ENCODE measurements at places on chromosomes 16 and 17. TPM values are rescaled to one million over a fixed set of nuclear protein-coding genes. Genes with fewer than 3 reads are reported as not detected.

The C16orf96 gene
- not detected for total RNA-seq

The TLCD2 gene
- 12.4 TPM for total RNA-seq

The GCGR gene
- not detected for total RNA-seq

The SPN gene
- 8.7 TPM for total RNA-seq

The ZP2 gene
- total RNA-seq = not detected

The SPATA32 gene
- not detected for total RNA-seq

The TBKBP1 gene
- total RNA-seq = 2.4 TPM

The CCDC144A gene
- total RNA-seq = 3.9 TPM

The FBXL16 gene
- not detected for total RNA-seq

The MSLN gene
- total RNA-seq = not detected

The KCNAB3 gene
- total RNA-seq = not detected

The TEKT5 gene
- 0.51 TPM for total RNA-seq

The SLFN14 gene
- not detected for total RNA-seq

The PSME3 gene
- total RNA-seq = 80.9 TPM

The ABCA9 gene
- 106 TPM for total RNA-seq

The DHODH gene
- 4.8 TPM for total RNA-seq

The GH1 gene
- total RNA-seq = not detected

The NT5M gene
- 2.1 TPM for total RNA-seq

The ZNF19 gene
- total RNA-seq = 22.4 TPM

The KCNJ18 gene
- not detected for total RNA-seq

The EIF3C gene
- 272 TPM for total RNA-seq

The ALKBH5 gene
- 66.3 TPM for total RNA-seq

The SYNGR2 gene
- total RNA-seq = 33.0 TPM

The TMEM100 gene
- total RNA-seq = 40.5 TPM

The FOXO3B gene
- 3.7 TPM for total RNA-seq

The MYOCD gene
- total RNA-seq = 0.65 TPM

The PITPNM3 gene
- total RNA-seq = 0.82 TPM

The CRYBA1 gene
- not detected for total RNA-seq

The SDR42E2 gene
- total RNA-seq = not detected

The MT2A gene
- 322 TPM for total RNA-seq

The SOX8 gene
- not detected for total RNA-seq

The TPSD1 gene
- not detected for total RNA-seq

The USP43 gene
- 0.22 TPM for total RNA-seq

The PLA2G15 gene
- total RNA-seq = 30.9 TPM

The CBFA2T3 gene
- total RNA-seq = 1.5 TPM

The CD300LB gene
- 0.33 TPM for total RNA-seq

The KIF1C gene
- total RNA-seq = 46.8 TPM

The ELMO3 gene
- total RNA-seq = 1.5 TPM

The MAP3K3 gene
- 80.8 TPM for total RNA-seq

The KCNH6 gene
- not detected for total RNA-seq

The RND2 gene
- 0.49 TPM for total RNA-seq

The PRR35 gene
- total RNA-seq = not detected

The ZNF267 gene
- total RNA-seq = 22.1 TPM

The HS3ST3B1 gene
- total RNA-seq = 1.0 TPM

The CLDN9 gene
- total RNA-seq = not detected

The FOXC2 gene
- not detected for total RNA-seq

The OTOP2 gene
- not detected for total RNA-seq

The JPH3 gene
- total RNA-seq = not detected

The EXOC3L1 gene
- total RNA-seq = 0.17 TPM

The KRTAP4-4 gene
- not detected for total RNA-seq

The POLR2C gene
- 67.7 TPM for total RNA-seq

The PRSS33 gene
- total RNA-seq = not detected

The TMEM235 gene
- not detected for total RNA-seq

The KRT40 gene
- total RNA-seq = not detected

The FBXW10B gene
- 3.0 TPM for total RNA-seq

The ABCC12 gene
- not detected for total RNA-seq

The MFAP4 gene
- total RNA-seq = 14.3 TPM

The ERN1 gene
- 13.1 TPM for total RNA-seq

The CCL3 gene
- 1.5 TPM for total RNA-seq

Measured in subcutaneous adipose tissue (tissue), 4 donors.